ENCODE measurements at places on chromosomes 1 and 21. TPM values are rescaled to one million over a fixed set of nuclear protein-coding genes. Genes with fewer than 3 reads are reported as not detected.

AGTRAP gene
- 71.4 TPM for total RNA-seq

CASP9 gene
- 5.8 TPM for total RNA-seq

NVL gene
- total RNA-seq: 19.4 TPM

RGS5 gene
- 0.58 TPM for total RNA-seq

SYT2 gene
- 0.01 TPM for total RNA-seq
